ENCODE measurements at places on chromosomes 4 and X.
A peak's percentile ranks its signal among the peaks of the same experiment; 100 is the strongest.

DNA sequence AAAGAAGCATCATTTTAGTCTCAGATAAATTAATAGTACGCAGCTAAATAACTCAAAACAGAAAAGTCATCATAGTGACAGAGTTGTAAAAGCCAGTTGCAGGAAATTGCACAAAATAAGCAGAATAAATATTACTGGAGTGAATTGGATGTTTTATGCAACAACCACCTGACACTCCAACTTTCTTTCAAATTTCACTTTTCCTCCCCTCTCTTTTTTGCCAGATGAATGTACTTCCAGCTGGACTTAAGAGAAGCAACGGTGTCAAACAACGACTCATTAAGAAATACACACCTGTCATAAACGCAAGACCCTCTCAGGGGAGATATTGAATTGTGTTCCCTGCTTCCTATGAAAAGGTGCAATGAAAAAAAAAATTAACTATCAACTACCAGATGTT is 120.2 kb upstream of the HCCS start:
- no peak for DNase-seq

DNA sequence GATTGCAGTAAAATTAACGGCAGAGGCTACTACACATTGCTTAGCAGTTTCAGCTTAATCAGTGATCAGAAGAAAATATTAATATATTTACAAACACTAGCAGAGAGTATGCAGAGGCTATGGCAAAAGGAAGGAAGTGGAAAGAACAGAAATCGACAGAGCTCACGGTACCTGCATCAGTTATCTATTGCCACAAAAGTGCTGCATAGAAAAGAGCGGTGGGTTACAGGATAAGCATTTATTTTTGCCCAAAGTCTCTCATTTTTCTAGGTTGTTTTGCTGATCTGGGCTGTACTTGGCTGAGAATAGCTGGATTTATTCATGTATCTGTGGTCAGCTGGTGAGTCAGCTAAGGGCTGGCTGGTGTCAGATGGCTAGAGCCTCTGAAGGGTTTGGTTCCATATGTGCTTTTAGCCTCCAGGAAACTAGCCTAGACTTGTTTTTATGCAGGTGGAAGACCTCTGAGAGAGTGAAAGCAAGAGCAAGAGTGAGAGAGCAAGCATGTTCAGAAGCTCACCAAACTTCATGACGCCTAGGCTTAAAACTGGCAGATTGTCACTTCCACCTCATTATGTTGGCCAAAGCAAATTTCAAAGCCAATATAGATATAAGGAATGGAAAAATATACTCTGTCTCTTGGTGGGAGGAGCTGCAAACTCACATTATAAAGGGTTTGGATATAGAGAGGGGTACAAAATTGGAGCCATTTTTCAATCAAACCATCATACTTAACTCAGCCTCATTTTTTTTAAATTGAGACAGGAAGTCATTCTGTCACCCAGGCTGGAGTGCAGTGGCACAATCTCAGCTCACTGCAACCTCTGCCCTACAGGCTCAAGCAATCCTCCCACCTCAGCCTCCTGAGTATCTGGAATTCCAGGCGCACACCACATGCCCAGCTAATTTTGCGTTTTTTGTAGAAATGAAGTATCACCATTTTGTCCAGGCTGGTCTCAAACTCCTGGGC is 153.2 kb upstream of the RPL34 start:
- DNase-seq, result peak; percentile 9

DNA sequence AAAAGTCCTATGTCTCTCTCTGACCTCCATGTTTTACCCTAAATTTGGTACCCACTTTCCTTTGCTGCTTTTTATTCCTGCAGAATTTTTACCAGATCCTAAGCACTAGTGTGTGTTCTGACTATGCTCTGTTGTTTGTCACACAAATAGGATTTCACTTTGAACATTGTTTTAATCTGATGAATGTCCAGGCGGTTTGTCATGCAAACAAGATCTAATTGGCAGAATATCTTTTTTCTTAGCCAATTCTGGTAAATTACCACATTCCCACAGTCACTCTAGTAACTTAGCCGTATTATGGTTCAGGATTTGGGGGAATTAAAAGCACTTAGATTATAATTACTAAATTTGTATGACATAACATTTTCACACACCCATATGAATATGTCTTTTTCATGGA is 557.2 kb upstream of the BOD1L1 start:
- DNase-seq, result no peak

DNA sequence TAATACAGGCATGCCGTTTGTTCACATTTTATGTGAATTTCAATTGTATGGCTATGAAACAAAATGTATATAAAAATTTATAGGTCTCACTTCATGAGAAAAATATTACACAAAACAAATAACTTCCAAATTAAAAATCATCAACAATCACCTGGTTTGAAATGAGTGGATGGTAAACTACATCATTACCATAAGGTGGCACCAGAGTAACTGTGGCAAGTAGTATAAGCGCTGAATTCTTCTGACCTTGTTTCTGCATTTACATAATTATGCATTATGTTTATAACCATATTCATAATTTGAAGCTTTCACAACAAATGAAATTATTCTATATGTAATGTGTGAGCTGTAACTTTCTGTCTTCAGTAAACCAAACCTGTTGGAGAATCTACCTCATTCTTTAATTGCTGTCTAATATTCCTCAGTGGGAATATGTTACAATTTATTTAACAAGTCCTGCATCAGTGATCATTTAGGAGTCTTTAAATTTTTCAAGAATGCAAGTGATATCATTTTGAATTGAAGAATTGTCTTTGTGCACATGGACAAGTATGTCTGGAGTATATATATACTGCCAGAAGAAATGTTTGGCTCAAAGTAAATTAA is 55.2 kb downstream of the MMRN1 start:
- DNase-seq, result no peak

- DNase-seq, result peak; percentile 65
Observed at GRCh38 chr4:83285055-83285407, 433 bp upstream of the COQ2 start.

GRCh38 chr4:70002507-70002906 is 6.7 kb downstream of the STATH start:
- DNase-seq, result no peak

DNA sequence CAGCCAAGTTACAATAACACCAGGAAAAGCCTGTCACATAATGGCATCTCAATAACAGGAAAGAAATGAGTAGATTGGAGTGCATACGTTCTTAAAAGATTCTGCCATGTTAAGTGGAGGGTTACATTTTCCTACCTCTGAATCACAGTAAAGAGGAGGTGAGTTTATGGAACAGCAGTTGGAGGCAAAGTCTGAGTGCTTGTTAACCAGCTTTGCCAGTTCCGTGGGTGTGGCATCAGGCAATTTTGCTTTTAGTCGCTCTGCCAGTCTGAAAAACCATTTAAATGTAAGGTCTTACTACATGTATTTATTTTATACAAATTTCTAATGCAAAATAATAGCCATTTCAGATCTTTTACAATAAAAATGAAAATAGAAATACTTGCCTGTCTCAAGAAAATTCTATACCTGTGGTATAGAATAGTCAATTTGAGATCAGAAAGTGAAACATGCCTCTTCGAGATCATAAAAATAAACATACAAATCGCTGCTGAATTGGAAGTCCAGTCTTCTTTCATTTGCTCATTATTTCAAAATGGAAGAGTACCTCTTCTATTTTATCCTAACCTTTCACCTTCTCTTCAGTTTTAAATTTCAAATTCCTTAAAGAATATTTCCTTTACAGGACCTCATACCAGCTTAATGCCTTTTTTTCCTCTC is 31.4 kb downstream of the GC start:
- no peak for DNase-seq

DNA sequence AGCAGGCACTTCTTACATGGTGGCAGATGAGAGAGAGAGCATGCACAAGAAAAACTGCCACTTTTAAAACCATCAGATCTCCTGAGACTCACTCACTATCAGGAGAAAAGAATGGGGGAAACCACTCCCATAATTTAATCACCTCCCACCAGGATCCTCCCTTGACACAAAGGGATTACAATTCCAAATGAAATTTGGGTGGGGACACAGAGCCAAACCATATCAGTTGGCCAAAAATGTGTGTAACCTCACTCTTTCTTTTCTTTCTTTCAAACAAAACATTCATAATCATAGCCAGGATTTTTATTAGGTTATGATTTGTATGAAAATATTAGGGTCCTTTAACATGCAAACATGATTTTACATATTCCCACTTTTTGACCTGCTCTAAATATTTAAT is 222.1 kb downstream of the PCDH18 start:
- no peak for DNase-seq

- no peak for DNase-seq
Observed at GRCh38 chrX:11081511-11081910, 29.6 kb upstream of the HCCS start.

GRCh38 chr4:147509386-147509785 is 28.5 kb downstream of the EDNRA start:
- no peak for DNase-seq

GRCh38 chrX:101931136-101931487 is 715 bp downstream of the ZMAT1 start:
- no peak for DNase-seq

GRCh38 chrX:67328476-67328875 is 215.3 kb upstream of the AR start:
- no peak for DNase-seq

- DNase-seq, result no peak
Observed at GRCh38 chrX:1700757-1701156, 85.9 kb downstream of the ASMT start.

DNA sequence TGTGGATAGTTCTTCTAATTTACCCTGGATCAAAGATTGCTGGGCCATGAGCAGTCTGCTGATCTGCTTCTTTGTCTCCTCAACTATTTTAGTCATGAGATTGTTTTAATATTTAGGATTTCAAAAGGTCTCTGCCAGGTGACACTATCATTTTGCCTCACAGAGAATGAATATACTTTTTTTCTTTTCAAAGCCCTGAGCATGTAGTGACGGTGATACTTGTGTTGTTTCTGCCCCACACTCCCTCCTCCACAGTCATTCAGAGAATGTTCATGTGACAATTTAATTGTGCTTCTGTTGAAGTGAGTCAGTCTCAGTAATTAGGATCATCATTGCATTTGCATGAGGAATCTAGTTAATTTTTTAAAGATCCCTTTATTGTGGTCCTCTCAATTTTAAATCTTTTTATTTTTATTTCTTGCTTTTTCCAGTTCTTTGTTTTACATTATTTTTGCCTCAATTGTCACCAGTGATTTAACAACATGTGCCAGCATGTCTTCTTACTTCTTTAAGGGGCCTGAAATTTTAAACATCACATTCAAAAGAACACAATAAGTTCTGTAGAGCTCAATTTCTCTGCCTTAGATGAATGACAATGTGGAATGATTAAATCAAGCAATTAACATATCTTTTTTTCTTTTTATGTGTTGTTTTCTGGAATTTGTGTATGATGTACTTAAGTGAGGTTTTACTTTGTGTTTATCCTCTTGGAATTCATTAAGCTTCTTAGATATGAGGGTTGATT is 12.3 kb downstream of the MMRN1 start:
- no peak for DNase-seq

DNA sequence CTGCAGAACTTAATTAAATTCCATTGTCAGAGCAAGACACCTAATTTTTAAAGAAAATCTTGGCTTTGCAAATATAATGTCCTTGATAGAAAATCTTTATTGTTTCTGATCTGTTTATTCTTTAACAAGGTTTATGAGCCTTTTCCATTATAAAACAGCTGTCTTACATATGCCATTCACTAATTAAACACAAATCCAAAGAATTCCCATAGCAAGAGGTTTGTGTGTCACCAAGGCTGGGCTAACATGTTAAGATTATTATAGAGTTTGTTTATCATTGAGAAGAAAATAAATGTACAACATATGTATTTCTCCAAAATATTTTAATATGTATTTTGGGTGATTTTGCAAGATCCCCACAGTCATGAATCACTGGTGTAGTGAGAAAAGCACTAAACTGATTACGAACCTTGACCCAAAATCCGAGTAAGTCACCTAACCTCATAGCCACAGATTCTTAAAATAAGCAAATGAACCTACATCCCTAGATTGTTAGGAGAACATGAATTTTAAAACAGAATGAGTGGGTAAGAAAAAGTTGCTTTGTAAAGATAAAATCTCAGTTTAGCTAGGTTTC is 694.8 kb upstream of the INTU start:
- no peak for DNase-seq

GRCh38 chr4:16893141-16893651 is 5.2 kb downstream of the LDB2 start:
- no peak for DNase-seq

DNA sequence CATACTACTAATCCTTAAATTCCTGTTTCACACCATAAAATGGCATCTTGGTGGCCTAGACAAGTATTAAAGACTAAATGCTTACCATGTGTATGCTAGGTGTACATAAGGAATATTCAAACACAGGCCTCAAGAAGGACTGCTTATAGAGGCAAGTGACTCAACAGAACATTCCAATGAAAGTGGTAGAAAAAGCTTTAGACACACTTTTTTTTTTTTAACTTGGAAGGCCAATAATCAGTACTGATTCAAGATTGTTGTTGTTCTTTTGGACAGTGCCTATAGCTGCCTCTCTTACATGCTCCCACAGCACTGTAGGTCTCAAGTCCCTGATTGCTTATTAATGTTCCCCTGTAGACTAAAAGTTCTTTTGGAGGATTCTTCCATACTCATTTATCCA is 77.6 kb downstream of the FBXL5 start:
- DNase-seq, result no peak

GRCh38 chrX:71178908-71179307 is 34.3 kb downstream of the NLGN3 start:
- DNase-seq, result peak; percentile 23

DNA sequence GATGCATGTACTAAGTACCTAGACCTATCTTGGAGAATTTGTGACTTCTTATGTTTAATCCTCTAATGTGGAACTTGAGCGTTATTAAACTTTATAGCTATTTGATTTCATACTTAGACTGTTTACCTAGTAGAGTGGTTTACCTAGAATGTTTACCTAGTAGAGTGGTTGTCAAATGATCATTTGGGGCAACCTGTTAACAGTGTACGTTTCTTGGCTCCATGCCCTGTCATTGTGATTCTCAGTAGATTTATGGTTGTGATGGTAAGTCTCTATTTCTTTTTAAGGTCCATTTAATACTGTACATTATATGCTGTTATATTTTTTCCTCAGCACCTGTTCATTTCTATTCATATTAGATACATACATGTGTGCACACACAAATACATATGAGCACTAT is 233.0 kb upstream of the MAD2L1 start:
- no peak for DNase-seq

DNA sequence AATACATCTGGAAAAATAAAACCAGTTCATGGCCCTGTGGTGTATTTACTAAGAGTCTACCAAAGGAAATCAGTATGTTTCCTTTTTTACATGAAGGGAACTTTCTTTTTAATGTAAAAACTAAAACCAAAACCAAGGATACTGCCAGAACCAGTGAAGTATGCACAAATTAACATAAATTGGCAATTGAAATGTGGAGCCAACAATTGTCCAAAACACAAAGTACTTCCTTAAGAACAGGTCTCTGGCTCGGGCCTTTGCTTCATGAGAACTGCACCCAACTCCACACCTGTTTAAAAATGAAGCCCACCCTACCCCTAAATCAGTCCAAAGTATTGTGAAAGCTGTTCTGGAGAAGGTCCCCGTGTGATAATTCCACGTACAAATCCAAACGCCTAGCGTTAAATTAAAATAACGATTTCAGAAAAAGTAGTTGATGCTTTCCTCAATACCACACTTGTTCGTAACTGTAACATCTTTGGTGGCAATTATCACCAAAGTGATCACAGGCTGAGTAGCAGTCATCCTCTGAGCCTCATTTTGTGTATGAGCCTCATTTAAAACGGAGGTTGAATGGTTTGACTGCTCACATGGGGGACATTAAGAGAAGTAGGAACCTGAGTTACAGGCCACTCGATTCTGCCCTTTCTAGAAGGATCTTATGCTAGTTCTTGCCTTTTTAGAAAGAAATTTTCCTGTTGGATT is 93.0 kb downstream of the GEMIN8 start:
- DNase-seq, result no peak

Data from DMS79 treated with DMSO at 0.1 percent for 48 hours (cell line).